ENCODE measurements at places on chromosomes 5 and 9.

DNA sequence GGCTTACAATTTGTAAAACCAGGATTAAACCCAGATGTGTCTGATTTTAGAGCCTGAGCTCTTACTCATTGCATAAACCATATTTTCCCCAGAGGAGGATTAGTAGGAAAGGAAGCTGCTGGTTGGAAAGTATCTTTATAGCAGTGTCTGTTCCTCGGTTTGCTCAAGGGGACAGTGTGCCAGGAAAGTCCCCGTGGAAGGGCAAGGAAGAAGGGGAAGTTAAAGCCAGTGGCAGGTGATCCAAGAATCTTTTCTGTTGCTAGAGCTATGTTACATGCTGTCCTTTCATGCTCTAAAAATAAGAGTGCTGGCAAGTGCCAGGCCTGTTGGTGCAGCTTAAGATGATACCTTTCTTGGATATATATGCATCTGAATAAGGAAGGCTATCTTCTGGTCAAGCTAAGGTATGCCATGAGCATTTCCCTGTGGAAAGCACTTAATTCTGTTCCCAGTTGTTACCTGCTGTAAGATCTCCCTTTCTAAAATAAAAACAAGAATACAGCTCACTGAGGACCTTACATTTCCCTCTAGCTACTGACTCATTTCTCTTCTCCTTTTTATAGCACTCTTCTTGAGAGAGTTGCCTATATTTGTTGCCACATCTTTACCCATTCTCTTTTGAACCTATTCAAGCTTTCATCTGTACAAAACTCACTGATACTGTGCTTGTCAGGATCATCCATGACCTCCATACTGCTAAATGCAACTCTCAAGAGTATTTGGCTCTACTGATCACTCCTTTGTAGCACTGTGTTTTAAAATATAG is 8.0 kb downstream of the PDCD1LG2 start:
- DNase-seq, result no peak

DNA sequence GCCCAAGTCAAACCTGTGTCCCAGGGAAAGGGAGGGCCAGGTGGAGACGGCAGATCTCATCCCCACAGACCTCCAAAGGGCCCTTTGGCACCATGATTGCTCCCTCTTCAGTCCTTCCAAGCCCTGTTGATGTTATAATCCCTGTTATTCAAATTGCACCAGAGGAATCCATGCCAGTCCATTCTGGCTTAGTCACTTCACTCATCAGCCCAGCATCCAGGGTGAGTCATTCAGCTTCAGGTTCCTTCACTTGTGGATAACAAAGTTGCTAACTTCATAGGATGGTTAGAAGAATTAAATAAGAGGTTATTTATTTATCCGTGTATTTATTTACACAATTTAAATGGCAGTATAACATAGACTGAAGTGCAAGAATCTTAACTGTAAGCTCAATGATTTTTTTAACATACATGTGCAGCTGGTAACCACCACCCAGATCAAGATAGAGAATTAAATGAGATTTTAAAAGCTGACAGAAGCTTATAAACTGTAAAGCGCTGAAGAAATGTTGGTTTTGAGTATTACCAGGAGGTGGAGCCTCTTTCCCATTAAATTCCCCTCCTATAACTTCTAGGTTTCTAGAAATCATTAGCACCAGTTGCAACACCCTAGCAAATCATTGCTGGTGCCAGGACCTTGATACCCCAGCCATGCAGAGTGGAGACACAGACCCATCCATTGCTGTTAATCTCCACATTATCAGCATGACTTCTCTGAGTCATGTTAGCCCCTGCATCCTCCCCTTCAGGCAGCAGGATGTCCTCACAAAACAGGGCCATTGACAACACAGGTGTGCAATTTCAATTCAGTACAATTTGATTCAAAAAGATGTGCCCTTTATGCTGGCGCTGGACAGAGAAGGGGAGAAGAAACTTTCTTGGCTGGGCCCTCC is 77.4 kb downstream of the SEC61B start:
- no peak for DNase-seq

DNA sequence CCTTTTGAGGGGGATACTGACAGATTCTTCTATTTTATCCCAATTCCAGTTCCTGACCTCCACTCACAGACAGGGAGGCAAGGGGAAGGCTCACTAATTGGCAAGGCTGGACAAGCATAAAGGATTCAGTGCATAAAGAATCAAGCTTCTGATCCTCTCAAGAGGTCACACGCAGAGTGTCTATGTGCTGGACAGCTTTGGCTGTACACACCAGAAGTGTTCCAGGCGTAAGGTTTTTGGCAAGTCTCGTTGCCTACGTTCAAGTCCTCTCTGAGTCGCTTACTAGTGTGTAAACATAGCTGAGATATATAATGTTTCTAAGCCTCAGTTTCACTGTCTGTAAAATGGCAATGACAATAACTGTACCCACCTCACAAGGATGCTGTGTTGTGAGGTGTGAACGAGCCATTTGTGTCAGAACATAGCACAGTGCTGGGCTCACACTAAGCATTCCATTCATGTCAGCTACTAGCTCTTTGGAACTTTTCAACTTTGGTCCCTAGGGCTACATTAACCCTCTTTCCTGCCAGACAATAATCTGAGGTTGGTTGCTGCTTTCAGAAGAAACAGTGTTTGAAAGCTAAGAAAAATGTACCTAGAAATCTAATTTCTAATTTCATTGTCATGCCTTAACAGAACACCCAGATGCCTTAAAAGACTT is 52.1 kb downstream of the PALM2AKAP2 start:
- no peak for DNase-seq

DNA sequence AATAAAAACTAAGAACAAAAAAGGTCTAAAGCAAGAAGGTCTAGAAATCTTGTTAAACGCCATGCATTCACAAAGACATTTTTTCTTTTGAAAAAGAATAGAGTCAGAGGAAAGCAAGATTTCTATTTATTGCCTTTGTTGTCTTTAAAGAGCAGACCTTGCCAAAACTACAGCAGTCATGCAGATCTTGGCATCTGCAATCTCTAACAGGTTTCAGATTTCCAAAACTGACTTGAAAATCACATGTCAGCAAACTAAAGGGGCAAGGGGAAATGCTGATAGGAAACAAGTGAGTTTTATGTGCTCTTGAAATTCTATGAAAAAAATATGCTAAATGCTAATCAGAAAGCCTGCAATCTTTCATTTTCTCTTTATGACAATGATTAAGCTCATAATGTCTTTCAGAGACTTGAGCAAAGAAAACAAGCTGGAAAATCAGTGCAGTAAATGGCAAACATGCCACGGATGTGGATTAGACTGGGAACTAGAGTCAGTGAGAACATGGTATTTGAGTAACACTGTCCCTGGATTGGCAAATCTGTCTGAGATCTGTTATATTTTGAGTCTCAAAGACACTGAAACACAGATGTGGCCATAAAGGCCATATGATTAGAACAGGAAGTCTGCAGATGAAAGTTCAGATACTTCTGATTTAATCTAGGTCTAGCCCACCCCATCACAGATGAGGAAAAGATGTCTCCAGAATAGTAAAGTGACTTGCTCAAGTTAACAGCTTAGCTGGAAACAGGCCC is 361.4 kb upstream of the RPS23 start:
- no peak for DNase-seq

DNA sequence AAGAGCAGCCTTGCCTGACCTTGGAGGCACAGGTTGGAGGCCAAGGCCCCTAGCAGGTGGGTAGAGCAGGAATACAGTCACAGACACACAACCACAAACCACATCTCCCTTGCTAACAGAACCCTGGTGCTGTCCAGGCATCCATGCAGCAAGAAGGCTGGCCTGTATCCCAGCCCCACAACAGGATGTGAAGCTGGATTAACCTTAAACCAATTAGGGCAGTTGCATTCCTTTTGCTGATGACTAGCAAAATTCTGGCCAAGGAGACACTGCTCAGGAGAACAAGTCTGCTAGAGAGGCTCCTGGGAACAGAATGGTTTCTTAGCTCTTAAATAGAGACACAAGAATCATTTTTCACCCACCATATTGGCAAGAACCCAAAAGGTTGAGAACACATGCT is 97.8 kb downstream of the C5orf15 start:
- DNase-seq, result no peak

DNA sequence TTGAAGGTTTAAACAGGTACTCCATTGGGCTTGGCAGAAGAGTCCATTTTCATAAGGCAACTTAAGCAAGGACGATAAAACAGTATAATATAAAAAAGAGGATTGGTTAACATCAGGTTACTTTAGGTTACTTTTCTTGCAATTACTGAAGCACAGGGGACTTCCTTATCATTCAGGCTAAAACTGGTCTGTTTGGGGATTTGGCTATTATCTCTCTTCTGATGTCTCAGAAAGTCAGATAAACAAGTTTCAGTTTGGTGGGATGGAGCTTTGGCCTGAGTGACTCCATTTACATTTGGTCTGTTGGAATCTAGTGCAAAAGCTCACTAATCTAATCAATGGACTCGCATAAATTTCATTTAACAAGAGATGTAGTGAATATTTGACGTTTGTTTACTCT is 8.0 kb downstream of the GAPT start:
- DNase-seq, result no peak

DNA sequence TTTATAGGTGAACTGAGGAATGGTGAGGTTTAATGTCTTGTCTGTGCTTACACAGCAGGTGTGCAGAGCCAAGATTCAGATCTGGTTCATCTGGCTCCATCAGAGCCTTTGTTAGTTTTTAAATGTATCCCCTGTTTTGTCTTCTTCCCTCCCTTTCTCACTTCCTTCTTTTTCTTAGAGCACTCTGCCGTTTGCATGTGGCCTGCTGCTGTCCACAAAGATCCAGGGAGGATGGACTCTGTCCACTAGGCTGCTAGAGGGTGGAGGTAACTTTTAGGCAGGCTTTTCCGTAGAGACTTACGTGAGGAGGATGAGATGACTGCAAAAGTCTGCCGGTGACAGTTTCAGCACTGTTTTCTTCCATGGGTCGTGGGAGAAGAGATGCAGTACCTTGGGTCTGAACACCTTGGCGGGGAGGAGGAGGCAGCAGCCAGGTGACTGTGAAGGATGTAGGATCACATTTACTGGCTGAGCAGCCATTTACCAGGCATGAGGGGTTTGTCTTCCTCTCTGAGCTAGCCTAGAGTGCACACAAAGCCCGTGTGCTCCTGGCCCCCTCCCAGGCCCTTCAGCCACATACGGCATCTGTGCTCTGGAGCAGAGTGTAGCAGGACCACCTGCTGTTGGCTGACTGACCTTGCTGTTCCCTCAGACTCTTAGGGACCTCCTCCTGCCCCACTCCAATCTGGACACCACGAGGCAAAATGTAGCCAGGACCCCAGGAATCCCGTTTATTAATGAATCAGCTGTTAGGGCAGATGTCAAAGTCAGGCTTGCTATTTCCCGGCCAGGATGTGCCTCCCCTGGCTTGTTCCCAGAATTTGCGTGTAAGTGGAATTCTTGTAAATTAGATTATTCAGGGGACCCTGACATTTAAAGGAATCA is 1.8 kb downstream of the NTMT1 start:
- no peak for DNase-seq

- no peak for DNase-seq
Observed at GRCh38 chr9:120307599-120307998, 272.4 kb downstream of the CDK5RAP2 start.

GRCh38 chr9:19379697-19380046 is 364 bp downstream of the RPS6 start:
- DNase-seq, result no peak

- no peak for DNase-seq
Observed at GRCh38 chr9:108869092-108869725, 7.1 kb downstream of the ACTL7A start.

DNA sequence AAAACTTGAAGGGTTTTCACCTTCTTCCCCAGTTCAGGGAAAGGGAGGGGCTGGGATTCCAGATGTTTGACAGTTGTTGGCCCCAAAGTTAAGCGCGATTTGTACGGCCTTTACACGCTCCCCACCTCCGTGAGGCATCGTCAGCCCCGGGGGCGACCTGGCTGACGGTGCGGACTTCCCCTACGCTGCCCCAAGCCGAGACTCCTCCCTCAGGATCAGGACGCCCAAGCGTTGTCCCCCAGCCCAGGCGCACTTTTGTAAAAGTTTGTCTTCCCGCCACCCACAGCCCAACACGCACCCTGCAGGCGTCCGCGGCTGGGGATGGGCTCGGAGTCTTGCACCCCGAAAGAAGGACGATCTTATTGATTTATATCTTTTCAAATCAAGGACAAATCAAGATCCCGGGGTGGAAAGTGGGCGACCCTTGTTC is 713 bp downstream of the MOB3B start:
- DNase-seq, result peak; percentile 34

Measured in stimulated activated CD8-positive, alpha-beta memory T cell treated with anti-CD3 and anti-CD28 coated beads, Interleukin-2, amount 100 ng/mL, for 48 hours (primary cell).